ENCODE measurements at places on chromosomes 3 and 15. TPM values are rescaled to one million over a fixed set of nuclear protein-coding genes. Genes with fewer than 3 reads are reported as not detected.

The ALG1L2 gene
- 1.7 TPM for total RNA-seq

The C2CD4A gene
- total RNA-seq, result not detected

The SCN5A gene
- not detected for total RNA-seq

- no peak for DNase-seq
Measured at GRCh38 chr3:11554236-11554610, 89.5 kb downstream of the VGLL4 start.

DNA sequence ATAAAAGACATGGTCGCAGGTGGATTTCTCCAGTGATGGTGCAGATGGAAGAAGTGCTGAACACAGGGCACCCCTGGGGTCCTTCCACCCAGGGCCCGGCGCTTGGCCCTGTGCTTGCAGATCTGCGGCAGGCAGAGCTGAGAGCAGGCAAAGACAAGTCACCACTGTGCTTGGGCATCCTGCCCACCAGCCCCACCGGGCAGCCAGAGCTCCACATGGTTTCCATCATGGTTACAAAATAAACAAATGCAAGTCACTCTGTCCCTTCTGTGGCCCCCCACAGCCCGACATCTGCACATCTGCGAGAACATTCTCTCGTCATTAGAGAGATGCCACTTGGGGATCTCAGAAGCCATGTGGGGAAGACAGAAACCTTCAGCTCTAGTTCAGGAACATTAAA is 37.6 kb upstream of the SFMBT1 start:
- DNase-seq, result no peak

- no peak for DNase-seq
Measured at GRCh38 chr3:52132041-52132440, 22.2 kb downstream of the POC1A start.

DNA sequence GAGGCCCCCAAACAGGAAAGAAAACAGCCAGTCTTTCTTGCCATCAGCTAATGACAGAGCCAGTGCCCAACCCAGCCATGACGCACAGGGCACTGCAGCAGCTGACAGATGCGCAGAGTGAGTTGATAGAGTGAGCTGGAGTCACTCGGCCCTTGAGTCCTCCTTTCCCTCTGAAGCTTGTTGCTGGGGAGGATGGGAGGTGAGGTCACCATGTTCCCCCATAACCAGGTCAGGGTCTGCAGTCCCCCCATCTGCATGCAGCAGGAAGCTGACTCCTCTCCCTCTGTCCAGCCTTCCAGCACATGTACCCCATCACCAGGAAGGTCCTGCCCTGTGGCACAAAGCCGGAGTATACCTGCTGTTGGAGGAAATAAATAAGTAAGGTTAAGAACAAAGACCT is 174.6 kb downstream of the ABHD5 start:
- no peak for DNase-seq

GRCh38 chr3:169232863-169233262 is 430.6 kb downstream of the MECOM start:
- no peak for DNase-seq

- no peak for DNase-seq
Measured at GRCh38 chr15:78342021-78342420, 1.9 kb downstream of the CRABP1 start.

DNA sequence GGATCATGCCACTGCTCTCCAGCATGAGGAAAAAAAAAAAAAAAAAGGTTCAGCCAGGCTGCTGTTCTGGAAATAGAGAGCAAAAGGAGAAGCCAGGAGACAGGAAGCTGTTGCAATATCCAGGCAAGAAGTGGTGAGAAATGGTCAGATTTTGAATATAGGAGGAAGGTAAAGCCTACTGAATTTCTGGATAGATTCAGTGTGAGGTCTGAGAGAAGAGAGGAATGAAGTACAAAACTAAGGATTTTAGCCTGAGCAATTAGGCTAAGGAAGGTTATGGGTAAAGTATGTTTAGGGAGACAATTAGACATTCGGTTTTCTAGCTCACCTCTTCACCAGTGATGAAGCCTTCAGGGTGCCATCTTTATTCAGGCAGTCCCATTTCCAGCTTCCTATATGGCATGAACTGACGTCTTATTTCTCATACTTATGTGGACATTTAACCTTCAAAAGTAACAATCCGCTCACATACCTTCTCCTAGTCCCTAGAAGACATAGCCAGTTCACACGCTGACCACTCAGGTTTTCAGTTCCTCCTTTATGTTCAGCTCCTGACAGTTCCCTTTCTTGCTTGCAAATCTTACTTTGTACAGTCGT is 57.2 kb downstream of the KIF9 start:
- DNase-seq, result no peak

DNA sequence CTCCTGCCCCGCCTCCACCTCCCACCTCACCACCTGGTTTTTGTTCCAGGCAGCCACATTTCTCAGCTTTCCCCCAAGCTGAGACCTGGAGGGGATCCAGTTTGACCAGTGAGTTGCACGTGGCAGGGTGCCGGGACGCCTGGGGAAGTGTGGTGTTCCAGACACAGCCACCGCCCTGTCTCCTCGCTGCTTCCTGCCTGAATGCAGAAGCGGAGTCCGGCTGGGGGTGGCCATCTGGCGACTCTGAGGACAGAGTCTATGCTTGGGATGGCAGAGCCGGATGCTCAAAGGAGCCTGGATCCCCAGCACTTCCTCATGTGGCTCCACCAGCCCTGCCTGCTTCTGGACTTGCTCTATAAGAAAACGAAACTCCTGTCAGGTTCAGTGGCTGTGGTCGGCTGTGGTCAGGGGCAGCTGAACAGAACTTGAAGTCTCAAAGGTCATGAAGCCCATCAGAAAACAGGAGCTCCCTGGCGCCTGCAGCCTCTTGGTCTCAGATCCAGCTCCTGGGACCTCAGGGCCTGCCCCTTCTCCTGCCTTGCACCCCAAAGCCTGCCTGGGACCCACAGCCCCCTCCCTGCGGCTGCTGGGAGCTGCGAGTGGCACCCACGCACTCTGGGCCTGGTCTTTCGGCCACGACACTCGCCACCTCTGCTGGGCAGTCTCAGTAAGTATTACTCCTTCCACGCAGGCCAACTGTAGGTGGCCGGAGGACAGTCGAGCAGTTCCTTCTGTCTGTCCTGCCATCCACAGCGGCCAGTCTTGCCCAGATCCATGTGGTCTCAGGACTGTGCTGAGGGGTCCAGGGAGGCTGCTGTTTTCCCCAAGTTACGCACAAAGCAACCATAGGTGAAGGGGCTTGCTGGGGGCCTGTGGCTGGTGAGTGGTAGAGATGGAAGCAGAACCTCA is 112.8 kb upstream of the MEF2A start:
- peak; percentile 17 for DNase-seq

DNA sequence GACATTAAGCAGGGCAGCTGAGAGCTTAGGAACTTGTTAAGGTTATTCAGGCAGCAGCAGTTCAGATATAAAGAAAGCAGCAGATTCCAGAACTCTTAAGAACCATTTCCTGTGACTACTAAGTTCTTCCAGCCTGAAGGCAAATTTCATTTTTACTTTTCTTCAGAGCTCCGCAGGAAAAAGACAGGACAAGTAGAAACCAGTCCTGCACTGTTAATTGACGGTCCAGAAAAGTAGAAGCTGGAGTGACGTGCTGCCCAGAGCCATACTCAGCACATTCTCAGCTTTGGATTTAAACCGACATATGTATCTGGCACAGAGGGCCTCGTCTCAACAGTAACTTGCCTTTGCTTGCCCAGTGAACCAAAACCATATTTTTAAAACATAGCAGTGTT is 219.4 kb upstream of the STRIT1 start:
- DNase-seq, result no peak

GRCh38 chr15:64398575-64398974 is 10.9 kb downstream of the TRIP4 start:
- no peak for DNase-seq
